ENCODE measurements at places on chromosomes 12 and 14.

GRCh38 chr14:105011312-105011990 lies 9.4 kb downstream of the CDCA4 start:
- DNase-seq: no peak

DNA sequence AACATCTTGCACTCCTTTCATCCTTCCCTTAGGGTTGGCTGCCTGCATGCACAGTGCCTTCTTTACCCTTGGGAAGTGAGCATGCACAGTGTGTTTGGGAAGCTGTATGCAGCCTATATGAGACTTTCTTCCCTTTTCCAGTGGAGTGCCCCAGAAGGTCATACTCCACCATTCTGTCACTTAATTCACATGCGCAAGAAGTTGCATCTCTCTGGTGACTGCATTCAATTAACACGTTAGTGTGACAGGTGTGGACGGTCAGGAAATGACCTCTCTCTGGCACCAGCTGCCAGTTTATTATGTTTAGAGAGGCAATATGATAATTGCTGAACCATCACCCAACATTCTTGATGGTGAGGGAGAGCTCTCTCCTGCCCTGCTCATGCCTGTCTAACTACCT lies 770.0 kb downstream of the FLRT2 start:
- DNase-seq: no peak

DNA sequence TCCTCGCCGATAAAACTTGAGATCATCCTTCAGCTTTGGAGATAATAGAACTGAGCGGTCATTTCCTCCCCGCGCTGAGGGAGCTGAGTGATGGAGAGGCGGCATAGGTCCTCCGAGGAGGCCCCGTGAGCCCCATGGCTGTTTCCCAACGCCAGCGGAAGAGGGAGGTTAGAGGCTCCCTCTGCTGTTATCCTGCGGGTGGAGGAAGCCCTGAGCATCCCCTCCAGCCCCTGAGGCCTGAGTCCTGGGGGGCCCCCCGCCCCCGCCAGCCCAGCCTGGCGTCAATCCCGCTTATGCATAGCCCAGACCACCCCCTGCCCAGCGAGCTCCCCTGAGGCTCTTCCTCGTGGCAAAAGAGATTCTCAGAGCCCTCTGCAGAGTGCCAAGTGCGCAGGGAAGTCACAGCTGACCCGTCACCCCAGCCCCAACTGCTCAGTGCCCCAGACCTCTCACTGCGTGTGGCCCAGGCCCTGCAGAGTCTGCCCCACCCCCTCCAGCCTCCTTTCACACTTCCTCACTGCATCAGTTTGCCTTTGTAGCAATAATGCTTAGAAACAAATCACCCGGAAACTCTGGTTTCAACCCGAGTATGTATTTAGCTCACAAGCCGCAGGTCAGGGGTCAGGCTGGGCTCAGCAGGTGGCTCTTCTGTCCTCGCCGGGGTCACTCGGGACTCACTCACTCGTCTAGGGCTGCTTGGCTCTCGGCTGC lies 44.7 kb upstream of the GALNT9 start:
- peak; percentile 65 for DNase-seq

DNA sequence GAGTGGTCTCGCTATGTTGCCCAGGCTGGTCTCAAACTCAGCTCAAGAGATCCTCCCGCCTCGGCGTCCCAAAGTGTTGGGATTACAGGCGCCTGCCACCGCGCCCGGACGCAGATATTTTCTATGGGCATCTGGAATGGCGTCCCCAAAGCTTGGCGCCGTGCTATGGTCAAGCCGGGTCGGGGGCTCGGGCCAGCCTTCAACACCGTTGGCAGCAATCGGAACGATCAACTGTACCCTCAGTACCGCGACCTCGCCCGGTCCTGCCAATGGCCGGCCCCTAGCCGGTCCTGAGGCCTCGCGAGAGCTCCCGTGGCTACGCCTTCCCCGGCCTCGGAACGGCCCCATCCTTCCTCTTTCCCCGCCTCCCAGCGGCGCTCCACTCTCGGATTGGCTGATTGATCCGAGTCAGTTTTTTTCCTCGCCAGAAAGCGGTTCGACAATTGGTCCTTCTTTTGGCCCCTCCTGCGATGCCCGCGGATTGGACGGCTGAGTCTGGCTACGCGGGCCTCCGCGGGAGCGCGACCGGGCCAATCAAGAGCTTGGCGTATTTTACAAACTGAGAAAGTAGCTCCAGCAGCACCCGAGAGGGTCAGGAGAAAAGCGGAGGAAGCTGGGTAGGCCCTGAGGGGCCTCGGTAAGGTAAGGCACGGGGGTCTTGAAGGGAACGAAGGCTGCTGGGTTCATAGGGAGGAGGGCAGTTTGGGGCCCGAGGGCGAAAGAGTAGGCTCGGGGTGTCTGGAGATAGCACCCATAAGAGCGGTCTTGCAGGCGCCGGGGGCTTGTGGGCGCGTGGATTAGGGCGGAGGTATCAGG lies at the start of gene TROAP:
TSS of gene TROAP (plus strand) at position 548 of the 816 bp plus-strand sequence. CDS start 354 bp downstream, outside the sequence.
- peak; percentile 99 for DNase-seq

DNA sequence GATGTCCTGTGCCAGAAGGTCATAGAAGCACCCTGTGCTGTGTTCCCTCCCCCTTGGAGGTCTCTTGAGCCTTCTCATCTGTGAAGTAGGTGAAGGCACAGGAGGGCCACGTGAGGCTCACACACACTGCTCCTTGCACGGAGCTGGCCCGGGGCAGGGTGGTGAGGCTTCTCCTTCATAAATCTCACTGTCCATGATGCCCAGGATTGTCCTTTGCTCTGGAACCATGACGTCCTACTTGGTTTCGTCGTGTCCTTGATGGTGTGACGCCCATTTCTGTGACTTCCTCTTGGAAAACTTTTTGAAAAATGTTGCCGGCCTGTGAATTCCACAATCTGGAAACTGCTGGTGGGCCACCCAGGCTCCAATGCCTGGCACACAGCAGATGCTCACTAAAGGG lies 34.4 kb downstream of the SH2B3 start:
- no peak for DNase-seq

DNA sequence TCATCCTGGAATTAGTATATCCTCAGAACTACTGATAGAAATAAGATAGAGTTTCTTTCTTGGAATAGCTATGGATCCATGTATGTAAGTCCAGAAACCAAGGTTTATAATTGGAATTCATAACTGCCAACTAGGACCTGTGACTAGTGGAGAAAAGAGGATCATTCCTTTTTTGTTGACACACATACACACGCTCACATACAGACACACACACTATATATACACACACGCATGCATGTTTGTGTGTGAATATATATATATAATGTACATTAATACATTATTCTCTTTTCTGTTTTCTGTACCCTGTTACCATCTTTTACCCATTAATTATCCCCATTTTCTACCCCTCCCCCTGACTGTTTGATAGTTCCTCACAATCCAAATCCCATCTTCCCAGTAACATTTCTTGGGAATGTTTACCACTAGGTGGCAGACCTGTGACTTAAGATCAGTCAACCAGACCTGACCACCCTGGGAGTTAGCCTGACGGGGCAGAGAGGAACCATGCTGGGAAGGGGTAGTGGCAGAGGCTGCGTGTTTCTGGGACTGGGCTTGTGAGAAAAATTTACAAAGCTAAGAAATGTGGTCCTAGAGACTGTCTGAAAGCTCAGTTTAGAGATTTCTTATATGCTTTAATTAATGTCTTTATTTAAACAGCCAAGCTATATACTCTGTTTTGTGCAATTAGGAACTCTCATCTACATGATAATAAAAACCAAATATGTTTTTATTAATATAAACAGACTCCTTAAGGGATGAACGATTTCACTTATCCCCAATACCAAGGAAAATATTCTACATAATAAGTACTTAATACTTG lies 308.0 kb downstream of the PPFIA2 start:
- DNase-seq: no peak

GRCh38 chr12:64083285-64084210 lies 138.5 kb downstream of the KICS2 start:
- DNase-seq: no peak

DNA sequence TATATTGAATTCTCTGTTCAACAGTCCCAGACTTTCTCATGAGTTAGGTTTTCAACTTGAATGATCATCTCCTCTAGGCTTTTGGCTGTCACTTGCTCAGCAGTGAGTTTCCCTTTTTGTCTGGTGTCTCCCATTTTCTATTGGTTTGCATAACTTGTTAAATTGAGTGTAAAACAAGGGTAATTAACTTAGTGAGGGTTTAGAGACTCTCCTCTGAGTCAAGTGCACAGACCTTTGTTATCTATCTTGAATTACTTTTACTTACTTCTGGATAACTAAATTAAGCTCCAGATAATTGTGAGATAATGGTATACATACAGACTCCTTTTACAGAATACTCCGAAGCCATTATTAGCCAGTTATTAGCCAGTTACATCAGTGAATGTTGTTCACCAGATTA lies 22.0 kb downstream of the MLXIP start:
- no peak for DNase-seq

GRCh38 chr12:32024884-32025592 lies 65.8 kb downstream of the RESF1 start:
- no peak for DNase-seq

- no peak for DNase-seq
Measured at GRCh38 chr12:31804185-31804504, 75.3 kb upstream of the AMN1 start.

- no peak for DNase-seq
Measured at GRCh38 chr12:49428793-49429192, 61.5 kb downstream of the SPATS2 start.

- no peak for DNase-seq
Measured at GRCh38 chr12:56387152-56387736, 24.6 kb upstream of the APOF start.

DNA sequence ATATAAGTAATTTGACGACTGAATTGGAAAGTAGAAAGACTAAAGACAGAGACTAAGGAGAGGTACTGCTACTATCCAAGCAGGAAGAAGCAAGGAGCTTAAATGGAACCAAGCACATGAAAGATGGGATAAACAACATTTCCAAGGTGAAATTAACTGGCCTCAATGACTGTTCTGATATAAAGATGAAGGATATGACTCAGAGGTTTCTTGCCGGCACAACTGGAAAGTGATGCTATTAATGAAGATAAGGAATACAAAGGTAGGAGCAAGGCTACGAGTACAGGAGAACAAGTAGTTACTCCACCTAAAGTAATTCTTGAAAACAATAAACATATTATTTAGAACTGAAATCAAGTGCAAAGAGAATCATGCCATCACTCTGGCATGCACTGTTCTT lies 6.4 kb downstream of the SNX6 start:
- DNase-seq: no peak

- DNase-seq: no peak
Measured at GRCh38 chr14:34064349-34064748, 113.5 kb upstream of the EGLN3 start.

GRCh38 chr12:77645966-77646598 lies 184.6 kb upstream of the NAV3 start:
- no peak for DNase-seq

GRCh38 chr12:20588042-20588441 lies 107.1 kb upstream of the SLCO1C1 start:
- DNase-seq: no peak

GRCh38 chr12:56358836-56359532 lies 923 bp downstream of the STAT2 start:
- DNase-seq: no peak

DNA sequence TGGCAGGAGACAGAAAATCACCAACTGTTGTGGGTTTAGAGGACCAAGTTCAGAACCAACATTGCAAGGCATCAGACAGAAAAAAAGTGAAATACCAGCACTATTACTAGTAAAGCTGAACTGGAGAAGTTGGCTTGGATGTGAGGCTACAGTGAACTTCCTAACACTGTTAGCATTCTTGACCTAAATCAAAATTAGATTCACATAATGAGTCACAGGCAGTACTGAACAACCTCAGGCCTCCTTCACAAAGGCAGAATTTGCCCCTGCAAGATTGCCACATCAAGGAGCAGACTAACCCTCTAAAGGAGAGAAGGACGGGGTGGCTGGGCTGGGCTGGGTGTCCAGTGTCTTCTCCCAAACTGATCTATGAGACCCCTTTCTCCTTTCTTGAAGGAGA lies 539.7 kb downstream of the SNAPC1 start:
- DNase-seq: no peak

GRCh38 chr14:97634751-97635150 lies 837.6 kb downstream of the VRK1 start:
- no peak for DNase-seq

- DNase-seq: no peak
Measured at GRCh38 chr14:80456209-80456608, 244.9 kb upstream of the DIO2 start.

DNA sequence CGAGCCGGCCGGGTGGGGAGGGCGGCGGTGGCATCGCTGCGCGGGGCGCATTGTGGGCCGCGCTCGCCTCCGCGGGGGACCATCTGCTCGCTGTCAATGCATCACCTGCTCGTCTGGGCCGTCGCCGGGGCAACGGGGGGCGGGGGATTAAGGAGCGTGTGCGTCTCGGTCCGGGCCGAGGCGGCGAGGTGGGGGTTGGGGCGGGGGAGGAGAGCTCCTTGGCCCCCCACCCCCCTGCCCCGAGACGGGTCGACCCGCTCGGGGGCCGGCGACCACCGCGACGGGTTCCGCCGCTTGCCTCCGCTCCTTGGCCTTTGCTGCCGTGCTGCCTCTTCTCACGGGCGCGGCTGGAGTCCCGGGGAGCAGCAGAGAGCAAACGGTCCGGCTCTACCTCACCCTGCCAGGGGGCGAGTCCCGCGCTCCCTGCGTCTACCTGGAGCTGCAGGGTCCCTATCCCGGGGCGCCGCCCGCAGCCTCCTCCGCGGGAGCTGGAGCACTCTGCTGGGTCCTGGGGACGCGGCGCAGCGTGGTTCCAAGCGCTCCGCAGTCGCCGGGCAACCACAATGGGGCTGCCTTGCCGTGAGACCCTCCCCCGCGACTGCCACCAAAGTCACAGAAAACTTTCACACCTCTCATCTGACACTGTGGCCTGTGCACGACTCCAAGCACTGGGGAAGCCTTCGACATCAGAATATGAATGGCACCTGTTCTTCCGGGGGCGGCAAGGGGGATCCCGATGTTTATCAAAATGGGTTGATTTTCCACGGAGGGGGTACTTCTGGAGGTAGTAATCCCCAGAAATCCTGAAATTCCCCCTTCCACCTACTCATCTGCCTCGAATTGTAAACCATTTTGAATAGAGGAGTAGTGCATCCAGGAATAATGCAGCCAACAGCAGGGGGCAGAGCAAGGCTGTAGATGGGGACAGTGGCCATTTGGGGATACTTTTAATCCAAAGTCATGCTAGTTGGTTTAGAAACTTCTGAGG lies at the start of gene C12orf42:
TSS of gene C12orf42 (minus strand) at position 500 of the 988 bp plus-strand sequence. CDS start 17,542 bp downstream, outside the sequence.
- peak; percentile 85 for DNase-seq

DNA sequence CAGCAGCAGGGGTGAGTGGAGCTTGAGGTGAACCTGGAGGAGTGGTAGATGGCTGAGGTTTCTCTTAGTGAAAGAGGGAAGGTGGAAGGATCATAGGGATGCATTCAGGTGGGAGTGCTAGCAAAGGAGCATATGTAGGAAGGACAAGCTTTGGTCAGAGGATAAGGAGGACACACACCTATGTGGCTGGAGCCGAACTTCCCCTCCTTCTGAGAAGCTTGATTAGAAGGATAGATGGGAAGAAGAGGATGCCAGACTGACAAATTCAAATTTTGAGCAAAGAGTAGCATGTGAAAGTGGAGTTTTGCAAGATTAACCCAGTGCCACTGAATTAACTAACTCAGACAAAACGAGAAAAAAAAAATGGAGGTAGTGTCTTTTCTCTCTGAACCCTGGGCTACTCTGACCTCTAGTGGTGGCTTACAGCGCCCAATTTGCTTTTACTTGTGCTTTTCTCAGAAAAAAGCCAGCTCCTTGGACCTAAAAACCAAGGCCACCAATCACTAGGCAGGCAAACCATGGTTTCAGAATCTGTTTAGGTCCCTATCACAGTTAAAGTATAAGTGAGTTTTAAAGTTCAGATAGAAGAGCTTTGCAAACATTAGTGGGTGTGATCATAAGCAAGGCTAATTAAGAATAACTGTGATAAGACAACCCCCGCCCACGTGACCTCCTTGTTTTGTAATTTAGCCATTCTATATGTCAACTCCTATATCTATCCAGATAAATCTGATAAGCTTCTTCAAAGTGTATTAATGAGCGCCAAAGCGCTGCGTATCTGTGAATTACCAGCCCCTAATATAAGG lies 15.5 kb downstream of the EMP1 start:
- no peak for DNase-seq
